IMR-90 (cell line): ENCODE measurements at places on chromosomes 2 and 18. TPM values are rescaled to one million over a fixed set of nuclear protein-coding genes. Genes with fewer than 3 reads are reported as not detected.

GRCh38 chr2:190343089-190343535 lies 277 bp upstream of the INPP1 start:
- DNase-seq: no peak

DNA sequence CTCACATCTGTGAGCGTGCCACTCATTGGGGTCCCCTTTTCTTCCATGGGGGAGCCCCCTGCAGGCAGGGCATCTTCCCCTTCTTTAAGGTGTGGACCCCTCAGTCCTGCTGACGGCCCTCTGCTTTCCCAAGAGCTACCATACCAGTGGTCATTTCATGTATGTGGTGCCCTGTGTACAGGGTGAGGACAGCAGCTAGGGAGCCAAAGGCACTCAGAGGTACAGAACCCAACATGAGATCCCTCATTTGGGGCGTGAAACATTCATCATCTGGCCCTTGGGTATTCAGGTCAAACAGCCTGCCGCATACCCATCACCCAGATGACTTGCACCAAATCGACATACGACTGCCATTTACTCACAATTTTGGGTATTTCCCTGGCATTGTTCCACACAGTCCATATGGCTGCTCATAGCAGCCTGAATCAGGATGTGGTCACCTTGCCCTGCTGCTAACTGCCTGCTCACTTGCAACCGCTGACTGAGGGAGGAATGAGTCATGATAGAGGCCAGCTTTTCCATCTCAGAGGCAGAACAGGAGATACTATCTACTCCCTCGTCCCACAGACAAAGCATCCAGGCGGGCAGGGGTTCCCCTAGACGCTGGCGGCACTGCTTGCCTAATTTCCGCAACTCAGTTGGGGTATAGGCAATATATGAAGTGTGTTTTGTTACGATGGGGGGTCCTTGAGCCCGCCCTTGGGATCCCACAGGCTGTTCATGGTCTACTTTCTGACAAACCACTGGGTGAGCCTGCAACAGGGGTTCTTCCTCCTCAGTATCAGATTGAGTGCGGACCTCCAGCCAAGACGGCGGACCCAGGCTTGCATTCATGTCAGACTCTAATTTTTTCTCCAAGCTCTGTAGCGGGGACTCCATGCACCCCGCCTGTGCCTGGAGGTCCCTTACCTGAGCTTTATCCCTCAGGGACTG lies 228.6 kb downstream of the SATB2 start:
- DNase-seq: peak; percentile 97

GRCh38 chr18:7681298-7681697 lies 114.2 kb downstream of the PTPRM start:
- no peak for DNase-seq

The CCDC141 gene
- total RNA-seq: under 0.01 TPM in 1 of 2 replicates, not detected in the other

The SLC4A5 gene
- total RNA-seq: 0.18 TPM in 1 of 2 replicates, not detected in the other

The FBXO15 gene
- total RNA-seq: 0.90 and 1.1 TPM in 2 replicates
